ENCODE measurements at places on chromosomes 3 and 15.

DNA sequence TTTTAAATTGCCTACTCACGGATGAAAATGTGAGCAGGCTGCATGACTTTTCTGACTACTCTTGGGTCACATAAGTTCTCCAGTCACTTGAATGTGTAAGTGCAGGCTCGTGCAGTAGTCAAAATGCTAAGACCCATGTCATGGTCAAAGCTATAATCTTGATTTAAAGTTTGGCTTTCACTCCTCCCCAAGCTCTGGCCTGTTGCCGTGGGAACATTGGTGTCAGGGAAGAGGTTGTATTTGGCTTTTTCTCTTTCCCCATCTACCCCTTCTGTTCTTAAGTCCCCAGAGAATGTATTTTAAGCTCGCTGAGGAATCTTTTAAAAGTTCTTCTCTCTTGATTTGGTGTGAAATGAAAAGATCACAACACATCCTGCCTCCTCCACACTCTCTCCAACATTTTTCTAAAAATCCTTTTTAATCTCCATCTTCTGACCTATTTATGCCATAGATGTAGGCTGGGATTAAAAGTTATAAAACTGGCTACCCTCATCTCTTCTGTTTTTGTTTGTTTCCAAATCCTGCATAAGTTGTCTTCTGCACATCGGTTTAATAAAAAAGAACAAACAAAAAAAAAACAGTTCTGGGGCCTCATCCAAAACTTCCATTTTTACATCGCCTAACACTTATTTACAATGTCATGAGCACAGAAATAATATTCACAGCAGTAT lies 61.4 kb upstream of the ADAMTSL3 start:
- no peak for DNase-seq

GRCh38 chr15:36737430-36737891 lies 158.0 kb downstream of the CDIN1 start:
- peak; percentile 52 for DNase-seq

DNA sequence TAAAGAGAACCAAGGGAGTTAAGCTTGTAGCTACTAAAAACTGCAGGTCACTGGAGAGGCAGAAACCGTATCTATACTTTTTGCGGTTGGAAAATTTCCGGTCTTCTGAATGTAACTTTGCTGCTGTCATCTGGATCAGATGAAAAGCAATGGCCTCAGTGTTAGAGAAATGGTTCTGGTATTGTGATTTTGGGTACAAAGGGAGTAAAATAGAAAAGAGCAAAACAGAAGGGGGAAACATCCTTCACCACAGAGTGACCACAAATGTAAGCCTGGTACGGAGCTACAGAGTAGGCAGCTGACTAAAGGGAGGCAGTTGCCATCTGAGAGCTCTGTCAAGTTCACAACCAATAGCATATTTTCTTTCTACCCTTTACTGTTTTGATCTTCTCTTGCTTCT lies 5.6 kb downstream of the CD96 start:
- DNase-seq, result no peak

DNA sequence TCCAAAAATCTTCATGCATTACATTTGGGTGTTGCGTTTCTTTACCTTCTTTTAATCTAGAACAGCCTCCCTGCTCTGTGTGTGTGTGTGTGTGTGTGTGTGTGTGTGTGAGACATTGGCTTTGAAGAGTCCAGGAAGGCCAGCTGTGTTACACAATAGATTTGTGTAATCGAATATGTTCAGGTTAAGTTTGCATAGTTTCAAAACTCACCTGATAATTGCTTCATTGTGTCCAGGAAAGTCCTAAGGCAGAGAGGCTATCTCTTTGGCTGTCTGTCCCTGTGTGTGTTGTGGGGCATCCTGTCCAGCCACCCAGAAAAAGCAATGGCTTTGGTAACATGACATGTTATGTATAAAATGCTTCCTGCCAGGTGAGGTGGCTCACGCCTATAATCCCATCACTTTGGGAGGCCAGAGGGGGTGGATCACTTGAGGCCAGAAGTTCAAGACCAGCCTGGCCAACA lies 37.5 kb downstream of the ZNF710 start:
- DNase-seq, result no peak

GRCh38 chr3:58386626-58387365 lies 46.8 kb downstream of the PDHB start:
- DNase-seq, result peak; percentile 97

DNA sequence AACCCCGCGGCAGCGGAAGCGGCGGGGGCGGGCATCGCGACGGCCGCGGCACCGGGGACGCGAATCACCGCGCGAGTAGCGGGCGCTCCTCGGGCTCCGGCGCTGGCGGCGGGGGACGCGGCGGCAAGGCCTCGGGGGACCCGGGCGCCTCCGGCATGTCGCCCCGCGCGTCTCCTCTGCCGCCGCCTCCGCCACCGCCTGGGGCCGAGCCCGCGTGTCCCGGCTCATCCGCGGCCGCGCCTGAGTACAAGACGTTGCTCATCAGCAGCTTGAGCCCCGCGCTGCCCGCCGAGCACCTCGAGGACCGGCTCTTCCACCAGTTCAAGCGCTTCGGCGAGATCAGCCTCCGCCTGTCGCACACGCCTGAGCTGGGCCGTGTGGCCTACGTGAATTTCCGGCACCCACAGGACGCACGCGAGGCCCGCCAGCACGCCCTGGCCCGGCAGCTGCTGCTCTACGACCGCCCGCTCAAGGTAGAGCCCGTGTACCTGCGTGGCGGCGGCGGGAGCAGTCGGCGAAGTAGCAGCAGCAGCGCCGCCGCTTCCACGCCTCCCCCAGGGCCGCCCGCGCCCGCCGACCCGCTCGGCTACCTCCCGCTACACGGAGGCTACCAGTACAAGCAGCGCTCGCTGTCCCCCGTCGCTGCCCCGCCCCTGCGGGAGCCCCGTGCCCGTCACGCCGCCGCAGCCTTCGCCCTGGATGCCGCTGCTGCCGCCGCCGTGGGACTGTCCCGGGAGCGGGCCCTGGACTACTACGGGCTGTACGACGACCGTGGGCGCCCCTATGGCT lies 675 bp downstream of the RBM15B start:
- DNase-seq, result peak; percentile 54

Data from mesenchymal stem cell (in vitro differentiated cells and primary cell).